ENCODE measurements at places on chromosomes 1 and 21.

DNA sequence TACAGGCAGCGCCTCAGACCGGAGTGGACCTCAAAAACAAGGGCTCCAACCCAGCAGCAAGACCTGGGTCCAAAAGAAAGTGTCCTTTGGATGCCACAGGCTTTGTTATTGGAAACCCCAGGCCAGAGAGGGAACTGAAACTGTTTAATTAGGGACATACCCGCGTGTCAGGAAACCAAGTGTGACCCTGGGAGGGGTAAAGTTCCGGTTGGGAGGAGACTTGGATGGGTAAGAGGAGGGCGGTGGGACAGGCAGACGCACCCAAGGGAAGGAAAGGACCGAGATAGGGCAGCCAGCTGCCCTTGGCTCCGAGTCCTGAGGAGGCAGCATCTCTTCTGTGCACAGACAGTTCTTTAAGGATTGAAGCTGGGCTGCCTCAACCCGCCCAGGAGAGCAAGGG, 71.4 kb downstream of the CDC7 start:
- DNase-seq: no peak

- no peak for DNase-seq
These were observed 11.8 kb upstream of the SRM start for GRCh38 chr1:11071463-11072215.

DNA sequence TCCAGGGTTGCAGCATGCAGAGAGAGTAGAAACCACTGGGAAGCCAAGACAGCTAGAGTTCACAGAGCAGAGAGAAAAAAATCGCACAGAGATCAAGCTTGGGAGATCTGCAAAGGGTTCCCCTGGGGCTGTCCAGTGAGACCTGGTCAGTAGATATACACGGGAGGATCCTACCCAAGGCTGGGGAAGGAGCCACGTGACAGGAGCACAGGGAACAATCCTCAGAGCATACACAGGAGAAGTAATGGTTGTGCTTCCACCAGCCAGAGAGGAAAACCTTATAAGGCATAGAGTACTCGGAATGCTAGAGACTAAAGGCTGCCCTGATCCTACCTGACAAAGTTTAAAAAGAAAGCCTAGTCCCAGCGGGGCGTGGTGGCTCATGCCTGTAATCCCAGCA, 53.9 kb downstream of the GABPA start:
- DNase-seq: no peak

DNA sequence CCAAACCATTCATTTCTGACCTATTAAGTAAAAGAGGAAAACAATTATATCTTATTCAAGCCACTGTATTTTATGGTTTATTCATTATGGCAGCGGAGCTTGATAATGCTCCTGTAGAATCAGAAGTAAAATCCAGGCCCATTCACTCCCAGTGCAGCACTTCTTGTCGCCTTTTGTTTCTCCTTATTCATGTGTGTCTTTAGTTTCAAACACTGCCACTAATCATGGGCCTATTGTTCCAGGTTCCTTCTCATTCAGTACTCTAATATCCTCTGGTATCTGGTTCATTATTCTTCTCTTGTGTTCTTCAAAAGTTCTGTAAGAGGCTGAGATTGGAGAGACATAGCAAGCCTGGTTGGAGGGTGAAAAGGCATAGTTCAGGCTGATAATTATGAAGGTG, 218.3 kb downstream of the LRRIQ3 start:
- DNase-seq: no peak

GRCh38 chr1:5660141-5660935, 331.9 kb downstream of the NPHP4 start:
- no peak for DNase-seq

- no peak for DNase-seq
These were observed 1.9 kb downstream of the WLS start for GRCh38 chr1:68230484-68230802.

DNA sequence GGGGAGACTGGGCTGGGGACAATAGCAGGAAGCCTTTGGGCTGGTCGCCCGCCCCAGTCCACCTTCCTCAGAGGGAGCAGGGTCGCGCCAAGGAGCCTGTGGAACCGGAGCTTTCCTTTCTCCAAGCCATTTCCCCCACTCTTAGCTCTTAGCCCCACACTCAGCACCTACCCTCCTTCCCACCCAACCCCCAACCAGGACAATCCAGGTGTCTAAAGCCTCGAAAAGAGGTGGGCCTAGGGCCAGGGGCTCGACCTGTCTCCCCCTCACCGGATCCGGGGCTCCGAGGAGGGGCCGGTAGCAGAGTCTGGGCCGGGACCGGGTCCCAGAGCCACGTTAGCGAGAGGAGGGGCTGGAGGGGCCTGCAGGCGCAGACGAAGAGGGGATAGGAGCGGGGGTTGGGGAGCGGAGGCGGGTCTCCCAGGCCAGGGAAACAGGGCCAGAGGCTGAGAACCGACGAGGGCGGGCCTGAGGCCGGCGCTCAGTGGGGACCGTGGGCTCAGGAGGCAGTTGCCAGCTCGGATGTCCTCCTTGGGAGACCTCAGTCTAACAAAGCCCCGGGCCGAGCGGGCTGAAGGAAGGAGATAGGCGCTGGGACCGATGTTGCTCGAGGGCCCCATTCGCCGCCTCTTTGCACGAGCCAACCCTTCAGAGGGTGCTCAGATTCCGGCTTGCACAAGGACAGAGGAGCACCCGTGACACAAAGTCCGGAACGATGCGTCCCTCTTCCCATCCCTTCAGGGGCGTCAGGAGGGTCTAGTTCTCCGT, 943 bp downstream of the SEMA6C start:
- DNase-seq: no peak

All from stimulated activated CD8-positive, alpha-beta memory T cell treated with anti-CD3 and anti-CD28 coated beads, Interleukin-15, amount 100 ng/mL, for 48 hours (primary cell).